ENCODE measurements at places on chromosomes 2 and 18.

DNA sequence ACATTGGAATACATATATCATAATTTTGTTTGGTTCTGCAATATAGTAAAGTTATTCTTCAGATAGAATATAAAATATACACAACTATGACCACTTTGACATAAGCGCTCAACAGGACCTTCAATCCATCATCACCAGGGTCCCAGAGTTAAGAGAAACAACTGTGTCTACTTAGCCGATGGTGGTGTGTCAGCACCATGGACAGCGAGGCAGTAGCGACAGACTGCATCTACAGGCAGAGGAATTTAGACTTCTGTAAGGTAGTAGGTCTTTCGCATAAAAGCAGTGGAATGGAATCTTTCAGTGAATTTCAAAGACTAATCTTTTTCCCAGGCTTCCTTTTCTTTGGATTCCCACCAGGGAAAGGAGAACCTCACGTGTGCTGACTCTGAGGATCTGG, 20.5 kb upstream of the LRPPRC start:
- no peak for DNase-seq

GRCh38 chr2:164439885-164440284, 181.4 kb downstream of the GRB14 start:
- no peak for DNase-seq

DNA sequence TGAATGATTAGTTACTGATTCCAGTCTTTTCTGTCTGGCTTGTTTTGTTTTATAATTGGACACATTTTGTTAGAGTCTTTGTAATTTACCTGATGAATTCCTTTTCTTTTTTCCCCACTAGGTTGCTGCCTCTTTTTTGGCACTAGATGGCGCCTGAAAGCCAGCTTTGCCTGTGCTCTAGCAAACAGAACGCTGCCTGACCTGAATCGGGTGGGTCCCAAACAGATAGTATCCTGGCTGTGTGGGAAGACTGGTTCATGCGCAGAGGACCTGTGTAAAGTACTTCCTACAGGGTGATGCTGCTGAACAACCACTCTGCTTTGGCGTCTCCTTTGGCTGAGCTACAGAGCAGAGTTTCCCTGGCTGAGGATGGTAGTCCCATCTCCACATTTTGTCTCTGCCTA, 288.2 kb downstream of the IKZF2 start:
- peak; percentile 3 for DNase-seq

DNA sequence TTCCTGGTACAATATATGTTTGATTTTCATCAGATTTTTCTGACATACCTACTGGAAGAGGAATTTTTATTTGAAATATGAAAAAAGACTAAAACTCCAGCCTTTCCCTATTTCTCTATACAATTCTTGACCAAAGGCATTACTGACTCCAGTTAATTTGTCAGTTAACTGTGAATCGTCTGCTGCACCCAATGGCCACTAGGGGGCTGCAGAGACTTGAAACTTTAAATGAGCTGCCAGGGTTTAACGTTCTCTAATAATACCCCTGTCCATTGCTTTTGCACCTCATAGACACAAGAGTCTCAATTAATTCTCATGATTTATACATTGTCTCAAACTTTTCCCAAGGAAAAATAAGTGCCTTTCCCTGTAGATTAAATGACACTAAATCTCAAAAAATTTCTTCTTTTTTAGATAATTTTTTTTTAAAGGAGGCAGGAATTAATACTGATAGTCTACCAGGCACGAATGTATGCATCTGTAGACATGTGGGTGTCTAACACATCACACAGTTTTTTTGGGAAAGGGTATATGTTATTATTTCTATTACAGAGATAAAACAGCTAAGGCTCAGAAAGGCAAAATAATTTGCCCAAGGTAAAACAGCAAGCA, 1.8 kb upstream of the ALK start:
- peak; percentile 39 for DNase-seq

DNA sequence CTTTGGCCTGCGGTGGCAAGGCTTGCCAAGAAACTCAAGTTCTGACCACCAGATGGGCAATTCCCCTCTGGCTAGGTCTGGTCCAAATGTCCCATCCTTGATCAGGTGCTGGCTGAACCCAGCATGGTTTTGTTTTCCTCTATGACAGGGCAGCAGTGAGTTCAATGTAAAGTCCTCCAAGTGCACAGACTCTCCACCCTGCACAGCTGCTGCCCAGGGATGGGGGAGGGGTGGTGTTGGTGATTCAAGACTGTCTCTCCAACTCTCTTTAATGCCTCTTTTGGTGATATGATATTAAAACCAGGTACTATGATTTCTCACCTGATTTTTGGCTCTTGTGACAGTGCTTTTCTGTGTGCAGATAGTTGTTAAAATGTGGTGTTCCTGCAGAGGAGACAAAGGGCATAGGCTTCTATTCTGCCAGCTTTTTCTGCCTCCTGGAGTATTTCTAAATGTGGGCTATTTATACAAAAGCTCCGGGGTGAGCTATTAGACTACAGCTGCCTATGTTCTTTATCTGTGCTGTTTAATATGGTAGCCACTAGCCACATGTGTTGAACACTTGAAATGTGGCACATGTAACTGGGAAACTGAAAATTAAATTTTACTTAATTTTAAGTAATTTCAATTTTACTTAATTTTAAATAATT, 64.0 kb upstream of the STK39 start:
- DNase-seq, result peak; percentile 80

All from NCI-H524 (cell line).